ENCODE measurements at places on chromosomes 5 and 9.

GRCh38 chr5:75364571-75365280, 27.7 kb downstream of the HMGCR start:
- no peak for DNase-seq

DNA sequence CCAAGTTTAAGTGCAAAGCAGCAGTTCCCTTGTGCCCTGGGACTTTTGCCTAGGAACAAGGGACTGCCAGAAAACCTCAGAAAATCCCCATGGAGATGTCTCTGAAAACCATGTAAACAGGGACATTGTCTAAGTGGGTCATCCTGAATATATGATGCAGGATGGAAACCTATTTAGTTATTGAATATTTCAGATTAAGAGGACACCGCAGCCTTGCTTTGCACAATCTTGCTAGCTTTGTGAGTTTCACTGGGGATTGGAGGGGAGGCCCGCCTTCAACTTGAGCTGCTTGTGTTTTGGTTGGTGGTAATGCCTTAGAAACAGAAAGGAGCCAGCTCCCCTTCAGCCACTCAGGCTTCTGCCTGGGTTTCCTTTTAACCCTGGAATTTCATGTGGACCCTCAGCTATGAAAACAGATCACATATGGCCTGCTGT, 112.8 kb downstream of the C9orf152 start:
- peak; percentile 37 for DNase-seq

- DNase-seq: no peak
These were observed 22.2 kb downstream of the LIX1 start for GRCh38 chr5:97120195-97120594.

DNA sequence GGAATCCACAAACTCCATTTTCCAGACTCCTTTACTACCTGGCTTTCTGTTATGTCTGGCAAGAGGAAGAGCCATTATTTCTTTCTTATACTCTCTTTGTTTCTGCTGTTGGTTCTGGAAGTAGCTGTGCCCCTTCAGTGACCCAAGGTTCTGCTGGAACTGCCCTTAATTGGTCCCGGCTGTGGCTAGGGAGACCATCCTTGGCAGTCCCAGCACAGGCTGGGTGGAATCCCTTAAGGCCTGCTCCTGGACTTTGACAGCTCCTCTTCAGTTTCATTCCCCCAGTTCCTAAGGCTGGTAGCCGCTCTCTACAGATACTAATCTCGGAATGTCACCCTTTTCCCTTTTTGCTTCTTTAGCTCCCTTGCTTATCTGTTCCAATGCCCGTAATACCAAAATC, 81.9 kb upstream of the GLIS3 start:
- no peak for DNase-seq

GRCh38 chr5:147949711-147950573, 43.6 kb upstream of the C5orf46 start:
- peak; percentile 18 for DNase-seq

DNA sequence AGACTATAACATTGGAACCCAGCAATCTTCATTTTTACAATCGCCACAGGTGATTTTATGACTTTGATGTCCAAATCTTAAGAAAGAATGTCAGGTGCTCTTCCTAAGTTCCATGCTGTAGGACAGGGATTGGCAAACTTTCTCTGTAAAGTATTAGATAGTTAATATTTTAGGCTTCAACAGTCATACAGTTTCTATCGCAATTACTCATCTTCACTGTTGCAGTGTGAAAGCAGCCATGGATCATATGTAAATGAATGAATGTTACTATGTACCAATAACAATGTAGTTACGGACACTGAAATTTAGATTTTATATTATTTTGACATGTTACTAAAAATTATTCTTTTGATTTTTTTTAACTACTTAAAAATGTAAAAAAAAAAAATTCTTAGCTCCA, 169.7 kb downstream of the DTWD2 start:
- DNase-seq: no peak

GRCh38 chr5:176678584-176678983, 31.3 kb downstream of the TSPAN17 start:
- no peak for DNase-seq

- peak; percentile 53 for DNase-seq
These were observed 1055.5 kb upstream of the DMAC1 start for GRCh38 chr9:8855046-8855445.

DNA sequence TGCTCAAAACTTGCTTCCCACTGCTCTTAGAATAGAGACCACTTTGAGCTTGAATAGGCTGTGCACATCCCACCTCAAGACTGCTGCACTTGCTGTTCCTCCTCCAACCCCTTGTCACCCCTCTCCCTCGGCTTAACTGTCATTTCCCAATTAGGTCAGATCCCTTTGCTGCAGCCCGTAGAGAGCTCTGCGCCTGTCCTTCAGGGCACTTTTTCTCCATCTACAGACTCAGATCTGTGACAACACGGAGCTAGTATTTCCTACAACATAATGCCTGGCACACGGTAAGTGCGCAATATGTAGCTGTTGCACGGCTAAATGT, 485 bp upstream of the HABP4 start:
- peak; percentile 15 for DNase-seq

GRCh38 chr5:128427921-128428320, 110.1 kb downstream of the FBN2 start:
- DNase-seq: peak; percentile 61

DNA sequence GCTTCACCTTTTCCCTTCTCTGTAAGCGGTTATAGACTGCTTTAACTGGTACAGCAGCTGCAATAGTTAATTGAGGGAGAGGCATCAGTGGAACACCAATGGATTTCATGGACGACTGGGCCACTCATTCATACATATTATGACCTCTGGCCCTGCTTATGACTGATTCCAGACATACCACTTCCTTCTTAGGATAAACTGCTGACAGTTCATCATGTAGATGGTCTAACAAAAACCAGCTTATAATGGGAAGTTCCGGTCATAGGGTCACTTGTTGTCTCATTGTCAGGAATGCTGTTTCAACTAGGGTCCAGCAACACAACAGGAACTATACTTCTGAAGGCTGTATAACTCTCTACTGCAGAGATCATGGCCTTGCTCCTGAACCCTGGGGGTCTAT, 265.2 kb upstream of the RASA1 start:
- DNase-seq: no peak

DNA sequence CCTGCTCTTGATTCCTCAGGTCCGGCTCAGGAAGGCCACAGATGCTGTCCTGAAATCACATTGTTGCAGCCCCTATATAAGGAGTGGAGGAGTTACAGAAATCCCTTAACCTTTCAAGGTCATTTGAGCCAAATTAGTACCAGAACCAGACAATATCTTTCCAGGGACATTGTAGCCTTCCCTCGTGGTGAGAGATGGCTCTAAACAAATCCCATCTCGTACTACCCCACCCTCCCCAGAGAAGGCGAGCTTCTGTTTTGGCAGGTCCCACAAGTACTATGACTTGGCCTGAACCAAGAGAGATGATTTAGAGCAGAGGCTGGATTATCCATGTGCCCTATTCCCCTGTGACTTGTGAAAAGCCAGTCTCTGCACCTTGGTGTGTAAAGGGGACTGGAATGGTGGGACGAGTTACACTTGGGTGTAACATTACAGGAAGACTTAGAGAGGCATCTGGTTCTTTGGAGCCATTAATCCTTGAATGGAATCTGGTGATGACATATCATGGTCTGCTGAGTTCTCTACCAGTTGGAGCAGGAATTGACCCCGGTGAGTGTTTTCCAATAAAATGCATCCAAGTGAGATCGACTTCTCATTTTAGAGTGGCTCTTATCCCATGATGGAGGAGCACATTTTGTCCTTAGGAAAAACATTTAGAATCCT, at the start of gene FAM240B:
FAM240B (minus strand) TSS at position 51 of the 663 bp plus-strand sequence. CDS start 16,134 bp downstream, outside the sequence.
- DNase-seq: peak; percentile 7

- no peak for DNase-seq
These were observed 36.9 kb upstream of the PDCL start for GRCh38 chr9:122865300-122865699.

- no peak for DNase-seq
These were observed 251.5 kb downstream of the FSTL4 start for GRCh38 chr5:133360693-133361472.

GRCh38 chr5:121748686-121749085, 103.0 kb upstream of the FTMT start:
- no peak for DNase-seq

GRCh38 chr5:111998871-111999270, 241.9 kb upstream of the NREP start:
- peak; percentile 41 for DNase-seq

DNA sequence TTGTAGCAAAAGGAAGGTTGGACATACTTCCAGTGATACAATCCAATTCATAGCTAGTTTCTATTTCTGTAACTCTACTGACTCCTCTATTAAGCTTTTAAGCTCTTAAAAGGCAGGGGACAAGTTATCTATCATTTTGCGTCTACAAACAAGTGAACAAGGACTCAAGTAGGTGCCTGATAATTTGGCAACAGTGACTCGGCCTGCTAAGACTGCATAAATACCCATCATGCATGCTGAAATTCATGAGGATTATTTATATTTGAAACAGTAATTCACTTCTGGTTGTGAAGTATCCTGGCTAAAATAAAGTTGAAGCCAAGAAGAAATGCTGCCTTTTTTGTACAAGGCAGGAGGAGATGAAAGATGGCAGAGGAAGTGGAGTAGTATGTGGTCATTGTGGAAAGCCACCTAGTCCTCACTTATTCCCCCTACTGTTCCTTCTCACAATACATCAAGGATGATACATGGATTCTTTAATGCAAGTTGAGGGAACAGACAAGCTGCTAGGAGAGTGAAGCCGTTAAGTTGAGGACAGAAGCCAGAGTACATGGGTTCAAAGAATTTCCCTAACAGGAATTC, 74.0 kb downstream of the MRPS27 start:
- peak; percentile 64 for DNase-seq

- no peak for DNase-seq
These were observed 34.3 kb upstream of the CRB2 start for GRCh38 chr9:123321616-123322272.

- peak; percentile 45 for DNase-seq
These were observed 64.2 kb downstream of the MYO10 start for GRCh38 chr5:16871746-16872339.

GRCh38 chr9:12640866-12641636, 52.1 kb upstream of the TYRP1 start:
- DNase-seq: no peak

GRCh38 chr9:134962065-134962972, 44.6 kb upstream of the FCN1 start:
- DNase-seq: no peak

DNA sequence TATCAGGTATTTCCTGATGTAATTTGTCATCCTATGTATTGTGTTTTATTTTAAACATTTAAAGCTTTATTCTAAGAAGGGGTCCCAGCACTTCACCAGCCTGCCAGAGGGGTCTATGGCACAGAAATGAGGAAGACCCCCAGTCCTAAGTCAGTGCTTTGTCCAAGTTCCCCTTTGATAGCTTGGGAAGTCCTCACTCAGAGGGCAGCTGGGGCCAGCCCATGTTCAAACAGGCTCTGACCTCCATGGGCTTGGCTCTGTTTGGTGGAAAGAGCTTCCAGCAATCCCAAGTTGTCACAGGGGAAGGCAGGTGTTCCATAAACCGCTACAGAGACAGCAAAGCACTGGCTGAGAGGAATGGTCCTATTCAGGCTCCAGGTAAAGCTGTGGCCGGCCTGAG, 26.6 kb upstream of the AKNA start:
- no peak for DNase-seq

- no peak for DNase-seq
These were observed 78.1 kb upstream of the CDK20 start for GRCh38 chr9:88052321-88052965.

GRCh38 chr5:115571441-115571878, 26.9 kb upstream of the FEM1C start:
- no peak for DNase-seq

DNA sequence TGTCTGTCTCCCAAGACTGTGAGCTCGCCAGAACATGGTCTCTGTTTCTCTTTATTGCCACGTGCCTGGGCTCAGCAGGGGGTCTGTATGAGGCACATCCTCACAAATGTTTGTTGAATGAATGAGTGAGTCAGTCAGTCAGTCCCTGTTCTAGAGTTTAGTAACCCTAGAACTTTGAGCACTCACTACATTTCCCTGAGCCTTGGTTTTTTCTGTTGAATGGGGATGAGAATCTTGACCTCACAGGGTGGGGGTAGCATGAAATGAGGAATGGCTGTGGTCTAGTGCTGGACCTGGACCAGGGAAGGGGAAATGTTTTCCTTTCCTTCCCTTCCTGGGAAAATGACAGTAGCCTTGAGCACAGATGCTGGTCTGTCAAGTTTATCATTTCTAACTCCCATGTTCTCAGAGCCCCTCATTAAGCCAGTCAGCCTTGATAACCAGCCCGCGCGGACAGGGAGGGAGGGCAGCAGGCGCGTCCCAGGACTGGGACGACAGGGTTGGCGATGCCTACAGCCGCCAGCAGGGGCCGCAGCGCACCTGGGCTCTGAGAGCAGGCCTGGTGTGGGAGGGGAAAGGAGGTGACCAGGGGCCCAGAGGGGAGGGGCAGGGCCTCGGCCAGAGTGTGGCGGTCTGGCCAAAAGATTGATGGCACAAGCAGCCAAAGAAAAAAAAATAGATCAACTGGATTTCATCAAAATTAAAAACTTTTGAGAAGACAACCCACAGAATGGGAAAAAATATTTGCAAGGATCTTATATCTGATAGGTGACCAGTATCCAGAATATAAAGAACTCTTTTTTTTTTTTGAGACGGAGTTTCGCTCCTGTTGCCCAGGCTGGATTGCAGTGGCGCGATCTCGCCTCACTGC, 24.1 kb upstream of the WNK2 start:
- DNase-seq: peak; percentile 83
